CD4-positive, alpha-beta T cell treated with Interleukin-10 for 1 hour (primary cell): ENCODE measurements at places on chromosomes 6 and 20.

- DNase-seq: no peak
These were observed 21.5 kb upstream of the TMEM30A start for GRCh38 chr6:75306064-75306463.

- DNase-seq: no peak
These were observed 181.8 kb downstream of the HIVEP2 start for GRCh38 chr6:142763205-142763604.

DNA sequence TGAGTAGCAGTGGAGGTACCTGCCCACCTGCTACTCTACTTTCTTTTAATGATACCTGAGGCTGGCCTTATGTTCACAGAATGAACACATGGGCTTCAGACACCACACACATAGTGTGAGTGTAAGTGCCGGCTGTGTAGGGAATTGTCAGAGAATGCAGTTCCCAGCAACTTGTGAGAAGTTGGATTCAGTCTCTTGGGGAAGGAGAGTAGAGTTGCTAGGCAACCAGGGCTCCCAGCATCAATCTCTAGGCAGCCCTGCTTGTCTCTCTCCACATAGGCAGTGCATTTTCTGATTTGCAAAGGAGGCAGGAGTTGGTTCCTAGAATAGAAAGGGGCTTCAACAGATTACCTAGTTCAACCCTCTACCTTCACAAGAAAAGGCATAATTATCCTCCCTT lies 74.1 kb downstream of the BFSP1 start:
- DNase-seq: no peak

- no peak for DNase-seq
These were observed 234.9 kb upstream of the MARCKS start for GRCh38 chr6:113622254-113622653.

GRCh38 chr6:88584581-88585275 lies 378.7 kb downstream of the RNGTT start:
- DNase-seq: no peak

DNA sequence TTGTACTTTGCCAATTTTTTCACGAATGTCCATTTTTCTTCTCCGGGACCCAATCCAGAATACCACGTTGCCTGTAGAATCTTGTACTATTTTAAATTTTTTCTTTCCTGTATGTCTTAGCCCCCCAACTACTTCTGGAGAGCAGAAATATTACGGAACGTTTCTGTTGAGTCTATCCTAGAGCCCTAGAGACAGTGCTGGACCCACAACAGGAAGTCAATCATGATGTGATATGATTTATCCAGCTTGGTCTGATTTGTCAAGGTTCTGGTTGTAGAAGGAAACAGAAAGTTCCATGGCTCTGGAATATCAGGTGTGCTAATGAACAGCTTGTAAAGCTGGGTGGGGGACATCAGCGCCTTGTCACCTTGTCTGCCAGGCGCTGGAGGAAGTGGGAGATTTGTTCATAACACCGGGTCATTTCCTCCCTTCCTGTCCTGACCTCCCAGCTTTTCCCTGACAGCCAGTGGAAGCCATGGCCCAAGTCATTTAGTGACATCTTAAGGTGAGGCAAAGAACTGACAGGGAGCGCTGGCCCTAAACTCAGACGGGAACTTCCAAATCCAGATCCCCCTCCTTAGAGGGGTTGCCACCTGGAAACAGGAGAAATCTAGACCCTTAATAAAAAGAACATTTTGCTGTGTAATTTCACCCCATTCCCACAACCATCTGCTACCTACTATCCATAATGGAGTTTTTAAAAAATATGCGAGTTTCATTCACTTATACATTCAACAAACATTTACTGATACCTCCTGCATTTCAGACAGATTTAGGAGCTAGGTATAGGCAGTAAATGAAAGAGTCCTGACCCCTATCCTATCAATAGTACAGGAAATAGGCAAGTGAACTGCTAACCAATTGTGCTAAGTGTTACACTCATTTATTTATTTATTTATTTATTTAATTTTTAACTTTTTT lies 130.5 kb downstream of the ZFP64 start:
- no peak for DNase-seq

DNA sequence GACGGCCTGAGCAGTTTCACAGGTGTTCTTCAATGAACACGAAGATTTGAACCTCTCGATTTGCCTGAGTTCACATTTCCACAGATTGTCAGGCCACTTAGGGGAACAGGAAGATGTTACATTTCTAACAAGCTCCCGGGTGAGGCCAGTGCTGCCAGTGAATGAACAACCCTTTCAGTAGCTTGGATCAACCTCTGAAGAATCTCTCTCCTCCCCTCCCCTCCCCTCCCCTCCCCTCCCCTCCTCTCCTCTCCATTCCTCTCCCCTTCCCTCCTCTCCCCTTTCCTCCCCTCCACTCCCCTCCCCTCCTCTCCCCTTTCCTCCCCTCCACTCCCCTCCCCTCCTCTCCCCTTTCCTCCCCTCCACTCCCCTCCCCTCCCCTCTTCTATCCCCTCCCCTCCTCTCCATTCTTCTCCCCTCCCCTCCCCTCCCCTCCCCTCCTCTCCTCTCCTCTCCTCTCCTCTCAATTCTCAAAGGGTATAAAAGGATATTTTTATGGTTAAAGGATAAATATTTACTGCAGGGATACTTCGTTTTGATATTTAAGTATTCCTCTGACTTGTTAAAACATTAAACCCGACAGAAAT lies 114.1 kb upstream of the INSM1 start:
- no peak for DNase-seq

DNA sequence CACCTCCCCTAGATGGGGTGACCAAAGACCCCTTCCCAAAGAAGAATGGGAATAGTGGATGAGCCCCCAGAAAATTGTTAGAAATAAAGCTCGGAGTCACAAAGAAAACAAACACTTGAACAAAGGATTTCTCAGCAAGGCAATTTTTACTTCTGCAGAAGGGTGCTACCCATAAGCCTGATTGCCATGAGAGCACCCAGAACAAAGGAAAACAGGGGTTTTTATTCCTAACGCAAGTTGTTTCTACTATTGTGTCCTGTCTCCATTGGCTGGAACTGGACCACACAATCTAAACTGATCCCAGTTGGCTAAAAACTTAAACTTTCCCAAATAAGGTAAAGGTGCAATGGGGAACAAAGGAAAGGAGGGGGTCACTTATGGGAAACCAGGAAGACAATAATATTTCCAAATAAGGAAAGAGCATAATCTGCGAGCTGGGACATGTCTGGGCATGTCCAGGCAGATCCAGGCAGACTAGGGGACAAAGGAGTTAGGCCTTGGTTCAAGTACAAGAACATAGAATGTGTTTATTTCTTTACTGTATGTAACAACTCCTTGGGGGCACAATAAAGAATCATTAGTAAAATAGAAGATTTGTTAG lies 20.0 kb downstream of the HLA-B start:
- no peak for DNase-seq

DNA sequence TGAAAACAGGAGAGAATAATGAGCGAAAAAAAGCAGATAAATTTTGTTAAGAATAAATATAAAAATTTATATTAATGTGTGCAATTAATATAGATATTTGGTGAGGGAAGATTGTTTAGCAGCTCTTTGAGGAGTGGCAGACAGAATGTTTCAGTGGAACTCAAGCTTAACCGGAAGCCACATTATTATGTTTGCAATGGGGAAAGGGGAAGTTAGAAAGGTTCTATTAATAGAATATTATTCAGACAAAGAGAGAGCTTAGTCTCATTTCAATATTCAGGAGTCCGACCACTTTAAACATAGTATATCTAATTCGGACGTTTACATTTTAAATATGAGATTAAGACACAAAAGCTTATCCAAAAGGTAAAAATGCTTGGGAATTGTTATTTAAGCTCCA lies 81.6 kb upstream of the KHDRBS2 start:
- DNase-seq: no peak

DNA sequence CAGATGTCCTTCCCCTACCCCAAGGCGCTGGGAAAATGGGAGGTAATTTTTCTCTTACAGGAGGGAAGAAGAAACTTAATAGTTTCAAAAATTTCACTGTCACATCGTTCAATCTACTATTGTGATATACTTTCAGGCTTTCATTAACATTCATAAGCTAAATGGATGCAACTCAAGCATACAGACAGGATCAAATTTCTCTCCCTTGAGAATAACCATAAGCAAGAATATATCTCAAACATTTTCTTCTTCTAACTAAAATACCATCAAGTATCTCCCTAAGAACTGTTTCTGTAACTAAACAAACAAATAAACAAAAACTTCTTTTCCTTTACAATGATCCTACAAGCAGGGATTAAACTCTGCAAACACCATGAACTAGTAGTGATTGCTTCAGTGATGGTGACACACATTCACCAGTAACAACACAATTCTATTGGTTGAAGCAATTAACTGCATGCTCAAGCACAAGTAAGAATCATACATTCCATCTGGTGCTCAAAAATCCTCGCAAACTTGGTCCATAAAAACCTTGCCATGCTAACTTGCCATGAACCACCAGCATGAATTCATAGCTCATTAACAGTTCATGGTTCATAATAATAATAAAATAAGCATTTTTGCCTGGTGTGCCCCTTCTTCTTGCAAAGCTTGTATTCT lies 183.8 kb downstream of the PTPRK start:
- DNase-seq: no peak

GRCh38 chr6:45812922-45813321 lies 202.7 kb downstream of the CLIC5 start:
- DNase-seq: no peak

DNA sequence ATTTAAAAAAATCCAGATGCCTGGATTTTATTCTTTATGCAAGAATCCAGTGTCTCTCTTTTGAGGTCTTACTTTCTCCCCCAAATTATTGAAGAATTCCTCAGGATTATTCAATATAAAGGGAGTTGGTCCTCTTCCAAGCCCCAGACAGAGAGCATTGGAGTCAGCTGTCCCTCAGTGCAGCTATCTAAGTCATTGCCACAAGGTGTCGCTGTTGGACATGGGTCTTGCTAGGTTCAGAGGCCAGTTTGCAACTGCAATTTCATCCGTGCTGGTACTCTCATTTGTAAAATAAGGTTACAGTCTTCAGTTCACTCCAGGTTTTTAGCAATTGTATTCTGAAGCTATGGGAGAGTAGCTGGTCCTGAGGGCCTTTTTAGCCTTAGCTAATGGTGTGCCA lies 27.8 kb downstream of the CCN2 start:
- DNase-seq: peak; percentile 17

DNA sequence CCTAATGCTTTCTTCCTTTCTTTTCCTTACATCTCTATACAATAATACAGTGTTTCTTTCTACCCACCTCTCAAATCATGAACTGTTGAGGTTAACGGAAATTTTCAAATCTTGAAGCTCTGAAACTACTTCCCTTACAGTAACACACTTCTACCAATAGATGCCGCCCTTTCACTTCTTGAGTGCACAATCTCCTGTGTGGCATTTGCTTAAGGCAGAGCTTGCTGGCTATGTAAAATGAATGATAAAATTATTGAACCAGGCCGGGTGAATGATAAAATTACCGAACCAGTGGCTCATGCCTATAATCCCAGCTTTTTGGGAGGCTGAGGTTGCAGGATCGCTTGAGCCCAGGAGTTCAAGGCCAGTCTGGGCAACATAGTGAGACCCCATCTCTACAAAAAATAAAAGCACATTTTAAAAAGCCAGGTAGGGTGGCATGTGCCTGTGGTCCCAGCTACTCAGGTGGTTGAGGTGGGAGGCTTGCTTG lies 56.8 kb downstream of the KCNS1 start:
- peak; percentile 78 for DNase-seq

- no peak for DNase-seq
These were observed 137.3 kb downstream of the TMEM200A start for GRCh38 chr6:130503146-130503545.

DNA sequence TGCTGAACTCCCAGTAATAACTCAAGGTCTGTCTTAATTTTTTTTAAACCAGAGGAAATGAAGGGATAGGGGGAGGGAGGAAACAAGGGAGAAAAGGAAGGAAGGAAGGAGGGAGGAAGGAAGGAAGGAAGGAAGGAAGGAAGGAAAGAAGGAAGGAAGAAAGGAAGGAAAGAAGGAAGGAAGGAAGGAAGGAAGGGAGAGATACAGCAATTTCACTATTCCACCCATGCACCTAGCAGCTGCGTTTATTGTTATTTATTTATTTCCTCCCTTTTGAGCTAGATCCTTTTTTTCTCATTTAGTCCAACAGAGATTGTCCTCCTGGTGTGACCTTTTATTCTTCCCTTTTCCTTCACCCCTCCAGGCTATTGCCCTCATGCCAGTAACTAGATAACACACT lies 97.6 kb downstream of the PKHD1 start:
- no peak for DNase-seq

DNA sequence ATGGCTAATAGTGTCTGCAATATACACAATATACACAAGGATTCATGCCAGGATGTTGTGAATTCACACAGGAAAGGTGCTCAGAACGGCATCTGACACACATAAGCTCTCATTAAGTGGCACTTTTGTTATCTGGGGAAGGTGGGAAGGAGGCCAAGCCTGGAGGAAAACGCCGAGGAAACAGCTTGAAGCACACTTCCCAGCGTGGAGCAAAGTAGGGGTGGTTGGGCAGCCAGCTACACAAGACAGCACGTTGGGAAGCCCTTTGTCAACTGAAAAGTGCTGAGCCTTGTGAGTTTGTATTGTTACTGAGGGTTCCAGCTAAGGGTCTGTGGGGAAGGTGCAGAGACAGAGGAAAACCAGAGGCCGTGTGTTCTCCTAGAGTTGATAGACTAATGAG lies 181.0 kb downstream of the ZMYND8 start:
- DNase-seq: no peak

- DNase-seq: no peak
These were observed 162.8 kb upstream of the CDYL start for GRCh38 chr6:4613381-4613780.

GRCh38 chr6:113672491-113673149 lies 184.5 kb upstream of the MARCKS start:
- DNase-seq: no peak

DNA sequence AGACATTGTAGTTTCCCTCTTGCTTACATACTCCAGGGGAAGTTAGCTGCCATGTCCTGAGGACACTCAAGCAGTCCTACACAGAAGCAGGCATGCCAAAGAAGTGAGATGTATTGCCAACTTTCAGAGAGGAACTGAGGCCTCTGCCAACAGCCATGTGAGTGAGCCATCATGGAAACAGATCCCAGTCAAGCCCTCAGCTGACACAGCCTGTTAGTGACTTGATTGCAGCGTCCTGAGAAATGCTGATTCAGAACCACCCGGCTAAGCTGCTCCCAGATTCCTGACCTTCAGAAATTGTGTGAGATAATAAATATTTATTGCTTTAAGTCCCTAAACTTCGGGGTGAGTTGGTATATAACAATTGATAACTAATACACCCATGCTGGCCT lies 38.1 kb downstream of the GSTA2 start:
- DNase-seq: no peak

DNA sequence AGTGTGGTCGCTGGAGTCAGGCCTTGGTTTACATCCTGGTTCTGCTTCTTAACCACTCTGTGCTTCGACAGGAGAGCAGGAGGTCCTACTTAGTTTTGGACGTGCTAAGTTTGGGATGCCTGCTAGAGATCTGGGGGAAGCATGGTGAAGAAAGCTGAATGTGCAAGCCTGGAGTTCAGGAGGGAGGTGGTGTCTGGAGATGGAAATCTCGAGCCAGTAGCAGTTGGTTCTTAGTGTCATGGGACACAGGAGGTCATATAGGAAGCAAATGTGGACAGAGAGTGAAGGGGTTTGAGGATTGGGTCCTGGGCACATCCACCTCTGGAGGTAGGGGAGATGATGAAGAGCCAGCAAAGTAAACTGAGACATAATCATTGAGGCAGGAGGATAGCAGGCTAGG lies 131.4 kb downstream of the SYCP2 start:
- no peak for DNase-seq

- no peak for DNase-seq
These were observed 168.2 kb downstream of the SAMD5 start for GRCh38 chr6:147676495-147677199.

GRCh38 chr20:35743693-35744491 lies 1.8 kb upstream of the RBM39 start:
- DNase-seq: peak; percentile 48

- no peak for DNase-seq
These were observed 22.6 kb downstream of the B4GALT5 start for GRCh38 chr20:49690899-49691620.
